Left ventricle myocardium superior (tissue), 1 donor: ENCODE measurements at places on chromosomes 12 and 14.

- DNase-seq: no peak
Measured at GRCh38 chr12:87096082-87096585, 839.9 kb upstream of the MGAT4C start.

- DNase-seq: peak; percentile 93
Measured at GRCh38 chr14:76720382-76720813, 40.9 kb upstream of the VASH1 start.

DNA sequence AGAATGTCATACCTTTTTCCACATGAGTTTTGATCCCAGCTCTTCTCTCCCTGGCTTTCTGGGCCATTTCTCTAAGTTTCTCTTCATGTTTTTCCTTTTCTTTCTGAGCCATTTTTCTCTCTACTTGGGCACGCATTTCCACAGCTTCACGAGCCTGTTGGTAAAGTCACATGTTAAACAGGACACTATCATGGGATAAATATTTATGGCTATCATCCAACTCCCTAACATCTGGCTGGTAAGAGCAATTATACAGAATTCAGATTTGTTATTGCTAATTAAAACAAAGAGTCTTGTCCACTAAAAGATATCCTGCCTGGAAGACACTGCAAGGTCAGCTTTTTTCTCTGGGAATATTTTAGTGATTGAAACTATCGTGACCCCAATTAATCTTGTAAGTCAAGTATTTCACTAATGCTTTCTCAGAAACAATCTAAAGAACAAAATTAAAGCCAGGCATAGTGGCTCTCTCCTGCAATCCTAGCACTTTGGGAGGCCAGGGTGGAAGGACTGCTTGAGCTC is 23.1 kb downstream of the SLIRP start:
- DNase-seq: no peak

GRCh38 chr14:45838597-45838996 is 585.6 kb upstream of the MIS18BP1 start:
- DNase-seq: no peak
